ENCODE measurements at places on chromosomes 13 and 19. TPM values are rescaled to one million over a fixed set of nuclear protein-coding genes. Genes with fewer than 3 reads are reported as not detected.

DNA sequence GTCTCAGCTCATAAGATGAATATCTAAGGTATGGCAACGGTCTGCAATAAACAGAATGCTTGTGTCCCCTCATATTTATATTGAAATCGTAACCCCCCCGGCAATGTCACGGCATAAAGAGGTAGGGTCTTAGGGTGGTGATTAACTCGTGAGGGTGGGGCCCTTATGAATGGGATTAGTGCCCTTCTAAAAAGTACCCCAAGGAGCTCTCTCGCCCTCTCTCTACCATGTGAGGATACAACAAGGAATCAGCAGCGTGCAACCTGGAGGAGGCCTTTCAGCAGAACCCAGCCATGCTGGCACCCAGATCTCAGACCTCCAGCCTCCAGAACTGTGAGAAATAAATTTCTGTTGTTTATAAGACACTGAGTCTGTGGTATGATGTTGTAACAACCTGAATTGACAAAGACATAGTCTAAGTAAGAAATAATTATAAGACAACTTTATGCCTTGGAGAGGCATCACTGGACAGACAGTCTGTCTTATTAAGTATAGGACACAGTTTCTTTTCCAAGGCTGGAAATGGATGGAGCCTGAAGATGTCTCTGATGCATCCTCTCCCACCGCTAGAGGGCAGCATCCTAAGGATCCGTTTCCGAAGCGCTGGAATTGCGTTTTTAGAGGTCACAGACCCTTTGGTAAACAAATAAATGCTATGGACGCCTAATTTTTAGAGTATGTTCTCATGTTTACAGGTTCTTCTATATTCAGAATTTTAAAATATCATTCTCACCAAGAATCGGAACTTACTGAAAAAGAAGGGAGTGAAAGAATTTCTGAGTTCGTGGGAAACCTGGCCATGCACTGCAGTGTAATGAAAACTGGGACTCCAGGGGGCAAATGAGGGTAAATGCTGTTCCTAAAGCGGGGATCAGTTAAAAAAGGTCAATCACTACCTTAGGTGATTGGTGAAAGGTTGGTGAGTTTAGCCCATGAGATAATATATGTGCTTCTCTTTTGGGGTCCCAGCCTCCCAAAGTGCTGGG, 13.3 kb upstream of the LEUTX start:
- peak; percentile 13 for DNase-seq

DNA sequence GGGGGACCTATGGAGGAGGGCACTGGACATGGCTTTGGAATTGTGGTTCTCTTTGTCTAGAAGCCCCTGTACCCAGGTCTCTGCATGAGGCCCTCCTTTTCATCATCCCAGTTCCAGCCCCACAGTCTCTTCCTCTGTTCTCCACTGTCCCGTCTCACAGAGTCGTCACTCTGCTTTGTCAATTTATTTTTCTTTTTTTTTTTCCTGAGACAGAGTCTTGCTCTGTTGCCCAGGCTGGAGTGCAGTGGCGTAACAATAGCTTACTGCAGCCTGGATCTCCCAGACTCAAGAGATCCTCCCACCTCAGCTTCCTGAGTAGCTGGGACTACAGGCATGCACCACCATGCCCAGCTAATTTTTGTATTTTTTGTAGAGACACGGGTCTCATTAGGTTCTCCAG, 619 bp upstream of the EXOC3L2 start:
- DNase-seq: no peak

Gene IL12RB1
- polyA plus RNA-seq: not detected

DNA sequence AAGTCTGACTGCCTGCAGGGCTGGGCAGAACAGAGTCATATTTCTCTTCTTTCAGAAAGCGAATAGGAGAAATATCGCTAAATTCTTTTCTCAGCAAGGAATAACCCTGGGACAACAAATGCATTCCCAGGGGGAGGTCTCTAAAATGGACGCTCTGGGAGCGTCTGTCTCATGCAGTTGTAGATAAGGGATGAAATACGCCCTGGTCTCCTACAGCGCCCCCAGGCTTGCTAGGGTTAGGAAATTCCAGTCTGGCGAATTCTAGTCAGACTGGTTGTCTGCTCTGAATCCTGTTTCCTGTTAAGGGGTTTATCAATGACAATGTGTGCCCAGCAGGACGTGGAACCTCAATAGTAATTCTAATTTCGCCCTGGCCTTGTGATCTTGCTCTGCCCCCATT, 1214.1 kb downstream of the DIAPH3 start:
- DNase-seq: no peak

Gene SIGLEC12
- polyA plus RNA-seq: 0.43 TPM

Gene IGSF23
- polyA plus RNA-seq: not detected

Gene NOVA2
- polyA plus RNA-seq: 3.4 TPM

GRCh38 chr13:26255691-26256277, 1.9 kb downstream of the CDK8 start:
- peak; percentile 8 for DNase-seq

Gene SLC25A15
- not detected for polyA plus RNA-seq

DNA sequence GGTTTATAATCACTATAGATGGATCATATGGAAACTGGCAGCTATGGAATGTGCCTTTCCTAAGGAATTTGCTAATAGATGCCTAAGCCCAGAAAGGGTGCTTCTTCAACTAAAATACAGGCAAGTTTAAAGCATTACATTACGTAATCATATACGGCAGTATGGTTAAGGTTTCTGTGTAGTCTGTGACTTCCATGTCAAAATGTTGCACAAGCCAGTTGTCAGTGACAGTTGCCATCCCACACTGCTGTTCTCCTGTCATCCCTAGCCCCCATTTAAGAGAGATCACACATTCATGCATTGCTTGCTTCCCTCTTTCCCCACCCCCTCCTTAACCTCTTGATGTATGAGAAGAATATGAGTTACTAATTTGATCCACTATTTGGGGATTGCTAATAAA, 47.3 kb downstream of the BRCA2 start:
- no peak for DNase-seq

- DNase-seq: no peak
Measured at GRCh38 chr13:99572921-99573320, 71.6 kb downstream of the TM9SF2 start.

DNA sequence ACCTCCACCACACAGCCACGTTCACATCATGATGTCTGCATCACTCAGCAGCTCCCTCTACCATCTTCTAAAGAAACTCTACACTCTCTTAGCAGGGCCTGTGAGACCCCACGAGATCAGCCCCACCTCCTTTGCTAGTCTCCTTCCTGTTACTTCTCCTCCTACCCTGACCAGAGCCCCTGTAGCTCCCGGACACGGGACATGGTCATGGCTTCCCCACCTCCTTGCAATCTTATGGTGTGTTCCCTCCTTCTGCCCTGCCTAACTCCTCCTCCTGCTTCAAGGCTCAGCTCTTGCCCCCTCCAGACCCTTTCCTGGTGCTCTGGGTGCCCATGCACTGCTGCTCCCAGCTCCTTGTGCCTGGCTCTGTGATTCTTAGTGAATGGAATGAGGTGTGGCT, 8.1 kb upstream of the MRPS31 start:
- no peak for DNase-seq

GRCh38 chr13:107202371-107203023, 634.6 kb upstream of the ARGLU1 start:
- peak; percentile 62 for DNase-seq

DNA sequence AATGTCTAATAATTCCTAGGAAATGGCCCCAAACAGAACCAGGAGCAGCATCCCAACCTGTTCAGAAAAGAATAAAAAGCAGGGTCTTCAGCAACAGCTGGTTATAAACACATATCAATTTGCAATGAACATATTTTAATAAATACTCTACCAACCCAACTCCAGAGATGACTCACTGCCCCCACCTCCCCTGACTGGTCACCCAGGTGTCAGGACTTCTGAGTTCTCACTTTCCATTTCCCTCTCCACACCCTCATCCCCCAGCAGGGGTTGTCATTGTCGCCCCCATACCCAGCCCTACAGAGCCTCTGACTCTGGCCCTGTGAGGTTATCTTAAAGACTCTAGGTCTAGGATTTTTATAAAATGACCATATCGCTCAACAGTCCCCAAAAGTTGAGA, 6.9 kb downstream of the SERPINE3 start:
- no peak for DNase-seq

DNA sequence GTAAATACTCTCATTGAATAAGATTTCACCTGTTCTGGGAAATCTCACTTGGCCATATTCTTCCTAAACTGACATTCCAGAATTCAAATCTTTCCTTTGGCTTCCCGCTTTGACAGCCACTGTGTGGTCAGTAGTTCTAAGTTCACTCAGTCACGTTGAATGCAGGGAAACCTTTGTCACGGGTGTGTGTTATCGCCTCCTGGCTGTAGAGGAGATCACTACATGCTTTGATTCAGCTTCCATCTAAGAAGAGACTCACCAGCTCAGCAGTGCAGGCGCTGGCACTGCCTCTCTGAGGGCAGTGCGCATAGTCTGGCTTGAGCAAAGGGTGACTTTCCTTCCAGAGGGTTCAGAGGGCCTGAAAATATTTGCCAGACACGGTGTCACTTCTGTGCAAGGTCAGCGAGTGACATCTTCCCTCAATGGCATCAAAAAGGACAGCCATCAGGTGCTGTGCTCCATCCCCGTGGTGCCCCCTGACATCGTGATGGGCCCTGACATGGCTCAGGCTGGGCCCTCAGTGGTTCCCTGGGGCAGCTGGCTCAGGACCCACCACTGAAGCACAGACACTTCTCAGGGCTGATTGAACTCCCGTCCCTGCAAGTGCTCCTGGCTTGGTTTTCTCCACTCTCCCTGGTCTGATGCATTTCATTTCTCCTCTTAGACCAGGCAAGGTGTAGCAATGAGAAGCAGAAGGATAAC, 635.4 kb upstream of the ARGLU1 start:
- no peak for DNase-seq

GRCh38 chr13:59801107-59801880, 362.4 kb downstream of the DIAPH3 start:
- DNase-seq: no peak

DNA sequence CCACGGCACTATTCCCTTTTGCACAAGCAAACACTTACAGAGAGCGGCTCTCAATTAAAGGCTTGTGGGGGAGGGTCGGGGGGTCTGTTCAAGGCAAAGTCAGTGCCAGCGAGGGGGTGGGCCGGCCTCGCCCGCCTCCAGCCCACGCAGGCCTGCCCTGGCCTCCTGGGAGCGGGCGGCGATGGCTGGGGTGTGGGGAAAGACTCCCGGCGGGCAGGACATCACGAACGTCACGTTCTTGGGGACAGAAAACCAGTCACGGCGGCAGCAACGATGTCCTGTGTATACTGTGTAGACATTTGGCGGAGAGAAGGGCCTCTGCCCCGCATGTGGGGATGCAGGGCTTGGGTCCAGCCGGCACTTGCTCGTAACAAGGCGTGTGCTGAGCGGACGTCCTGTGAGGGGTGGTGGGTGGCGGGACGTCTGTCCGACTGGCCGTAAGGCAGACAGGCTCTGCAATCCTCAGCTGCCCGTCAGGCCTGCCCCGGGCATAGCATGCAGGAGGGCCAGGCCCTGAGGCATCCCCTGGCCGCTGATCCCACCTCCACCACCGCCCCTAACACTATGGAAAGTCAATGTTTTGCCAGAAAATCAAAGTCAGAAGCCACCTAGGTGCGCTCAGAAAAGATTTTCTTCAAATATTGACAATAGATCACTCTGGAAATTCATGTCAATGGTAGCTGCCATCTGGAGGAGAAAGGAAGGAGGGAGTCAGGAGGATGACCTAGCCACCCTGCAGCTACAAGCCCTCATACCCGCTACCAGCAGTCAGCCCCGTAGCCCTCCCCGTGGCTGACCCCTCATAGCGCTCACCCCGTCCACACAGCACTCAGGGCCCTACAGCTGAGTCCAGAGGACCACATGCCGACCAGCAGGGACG, 5.8 kb upstream of the EPHX3 start:
- no peak for DNase-seq

Gene MAMSTR
- 98.5 TPM for polyA plus RNA-seq

Gene TNPO2
- 52.3 TPM for polyA plus RNA-seq

Gene TICAM1
- 3.3 TPM for polyA plus RNA-seq

DNA sequence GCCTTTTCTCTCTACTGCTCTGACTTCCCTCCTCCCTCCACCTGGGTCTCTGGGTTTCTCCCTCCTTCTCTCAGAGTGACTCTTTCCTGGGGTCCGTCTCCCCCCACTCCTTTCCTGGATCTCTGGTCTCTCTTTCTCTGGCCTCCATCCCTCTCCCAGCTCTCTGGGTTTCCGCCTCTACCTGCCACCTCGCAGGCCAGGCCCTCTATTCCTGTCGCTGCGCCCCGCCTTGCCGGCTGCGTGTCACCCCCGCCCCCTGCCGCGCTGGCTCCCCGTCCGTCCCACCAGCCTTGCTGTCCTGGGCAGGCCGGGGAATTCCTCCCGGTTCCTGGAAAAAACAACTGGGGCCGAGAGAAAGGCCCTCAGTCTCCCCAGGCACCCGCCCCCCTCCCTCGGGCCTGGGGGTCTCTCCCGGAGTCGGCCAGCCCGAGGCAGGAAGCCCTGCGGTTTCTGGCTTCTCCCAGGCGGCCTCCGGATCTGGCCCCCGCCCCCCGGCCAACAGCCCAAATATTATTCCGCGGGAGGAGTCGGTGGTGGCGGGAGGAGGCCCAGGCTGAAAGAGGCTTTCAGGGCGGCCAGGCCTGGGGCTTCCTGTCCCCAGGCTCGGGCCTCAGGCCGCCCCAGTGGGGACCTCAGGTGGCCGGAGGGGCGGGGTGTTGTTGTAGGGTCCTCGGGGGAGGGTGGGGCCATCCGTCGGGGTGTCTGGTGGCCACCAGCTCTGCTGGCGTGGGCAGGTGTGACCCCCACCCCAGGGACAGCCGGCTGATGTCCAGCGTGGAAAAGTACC, 9.3 kb downstream of the IRF2BP1 start:
- DNase-seq: no peak

DNA sequence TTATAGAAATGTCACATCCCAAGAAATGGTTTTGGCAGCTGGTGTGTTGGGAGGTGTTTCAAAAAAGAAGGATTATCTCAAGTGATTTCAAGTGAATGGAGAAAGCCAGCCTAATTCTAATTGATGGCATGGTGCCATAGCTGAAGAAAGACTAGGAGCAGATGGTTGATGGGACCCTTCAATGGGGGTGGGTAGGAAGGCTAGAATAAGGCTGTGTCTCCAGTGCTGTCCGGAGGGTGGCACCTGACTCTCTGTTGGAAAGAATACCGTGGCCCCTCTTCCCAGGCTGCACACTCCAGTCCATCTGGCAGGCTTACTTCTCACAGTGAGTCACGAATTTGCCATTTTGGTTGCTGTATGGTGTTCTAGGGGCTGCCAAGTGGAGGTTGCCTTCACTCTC, 51.0 kb upstream of the GPR12 start:
- no peak for DNase-seq

Gene C19orf38
- polyA plus RNA-seq: 3.4 TPM

Gene GPR4
- 2.7 TPM for polyA plus RNA-seq

Gene SPIB
- polyA plus RNA-seq: 0.64 TPM
